ENCODE measurements at places on chromosomes 5 and 9.

DNA sequence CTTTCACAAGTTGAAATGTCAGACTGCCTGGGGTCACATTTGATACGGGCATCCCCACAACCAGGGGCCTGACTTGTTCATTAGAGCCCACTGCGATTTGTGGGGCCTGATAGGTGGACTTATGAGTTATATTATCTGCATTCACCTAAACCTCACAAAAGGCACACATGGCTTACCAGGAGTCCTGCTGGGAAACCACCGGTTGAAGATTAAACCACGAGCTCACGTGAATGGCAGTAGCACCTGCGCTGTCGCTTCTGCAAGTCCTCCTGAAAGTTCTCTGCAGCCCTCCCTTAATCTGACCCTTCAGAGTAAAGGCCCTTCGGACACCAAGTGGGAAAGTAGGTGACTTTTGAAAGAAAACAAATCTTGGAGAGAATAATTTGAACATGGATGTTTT is 68.9 kb downstream of the PPIC start:
- no peak for DNase-seq

- no peak for DNase-seq
These were observed 88.5 kb upstream of the NR5A1 start for GRCh38 chr9:124595743-124596142.

DNA sequence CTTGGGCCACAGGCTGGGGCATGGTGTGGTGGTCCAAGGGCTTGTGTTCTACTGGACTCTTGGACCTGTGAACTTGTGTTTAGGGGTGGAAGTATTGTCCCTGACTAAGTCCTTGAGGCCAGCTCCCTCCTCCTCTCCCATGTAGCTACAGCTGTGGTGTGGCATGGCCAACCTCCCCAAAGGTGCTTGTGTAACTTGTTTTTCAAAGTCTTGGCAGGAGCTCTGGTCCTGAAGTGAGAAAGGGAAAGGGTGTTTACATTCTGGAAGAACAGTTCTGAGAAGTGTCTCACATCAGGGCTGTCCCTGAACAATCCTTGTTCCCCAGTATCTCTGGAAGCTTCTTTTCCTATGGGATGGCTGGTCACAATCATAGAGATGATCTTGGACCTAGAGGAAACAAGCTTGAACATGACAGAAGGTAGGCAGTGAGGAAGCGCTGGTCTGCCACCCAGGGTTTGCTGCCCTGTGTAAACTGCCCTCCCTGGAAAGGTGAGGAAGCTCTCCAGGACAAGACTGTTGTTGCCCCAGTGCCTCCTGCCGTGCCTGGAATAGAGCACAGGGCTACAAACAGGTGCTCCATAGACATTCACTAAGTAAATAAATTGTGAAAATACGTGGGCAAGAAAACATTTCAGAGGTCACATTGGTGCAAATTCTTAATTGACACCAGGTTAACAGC is 64.6 kb upstream of the KLF9 start:
- no peak for DNase-seq

GRCh38 chr5:146051678-146052077 is 53.7 kb downstream of the PLAC8L1 start:
- peak; percentile 20 for DNase-seq

DNA sequence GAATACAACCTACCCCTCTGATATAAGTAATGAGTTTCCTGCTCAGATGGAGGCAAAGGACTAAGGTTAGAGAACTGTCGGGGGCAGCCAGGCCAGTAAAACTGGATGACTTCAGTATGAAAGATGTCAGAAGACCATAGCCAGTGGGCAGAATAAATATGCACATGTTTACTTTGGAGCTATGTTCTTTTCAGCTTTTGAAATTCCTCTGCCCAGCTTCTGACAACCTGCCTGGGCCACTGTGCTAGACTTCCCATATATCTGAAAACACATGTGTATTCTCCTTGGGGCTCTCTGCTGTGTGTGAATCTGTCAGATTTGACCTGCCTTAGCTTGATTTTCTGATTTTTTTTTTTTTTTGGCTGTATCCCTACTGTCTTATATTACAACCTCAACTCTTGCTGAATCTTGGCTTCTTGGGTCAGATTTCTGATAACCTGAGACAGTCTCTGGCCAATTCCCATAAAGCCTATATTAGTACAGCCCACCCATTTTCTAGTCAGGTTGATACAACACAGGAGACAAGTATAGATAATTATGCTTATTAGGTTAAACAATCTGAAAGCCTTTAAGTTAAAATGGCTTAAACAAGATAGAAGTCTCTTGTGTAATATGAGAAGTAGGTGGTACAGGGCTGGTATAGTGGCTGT is 76.6 kb upstream of the PRLR start:
- no peak for DNase-seq

Measured in fibroblast of skin of left quadriceps (primary cell).